Kidney tubule cell (primary cell): ENCODE measurements at places on chromosomes 7 and 10.

- no peak for DNase-seq
These were observed 2.5 kb downstream of the PODXL start for GRCh38 chr7:131553931-131554330.

DNA sequence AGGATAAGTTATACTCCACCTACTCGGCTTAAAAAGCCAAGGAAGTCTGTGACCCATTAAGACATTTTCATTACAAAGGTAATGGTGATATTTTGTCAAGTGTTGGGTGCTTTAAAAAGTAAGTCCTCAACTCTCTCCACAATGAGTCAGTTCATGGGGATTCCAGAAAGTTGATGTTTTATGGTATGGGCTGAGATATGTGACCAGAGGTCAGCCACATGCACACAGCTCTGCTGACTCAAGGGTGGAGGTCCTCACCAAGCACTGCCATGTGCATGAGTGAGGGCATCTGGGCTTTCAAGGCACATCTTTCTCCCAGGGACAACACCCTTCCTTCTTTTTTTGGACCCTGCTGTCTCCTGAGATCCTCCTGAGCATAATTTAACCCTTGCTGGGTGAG lies 292.9 kb downstream of the PTEN start:
- DNase-seq, result peak; percentile 83

GRCh38 chr7:45980181-45980905 lies 59.3 kb upstream of the IGFBP3 start:
- peak; percentile 64 for DNase-seq

GRCh38 chr10:115657161-115657860 lies 564.1 kb downstream of the ATRNL1 start:
- peak; percentile 1 for DNase-seq

DNA sequence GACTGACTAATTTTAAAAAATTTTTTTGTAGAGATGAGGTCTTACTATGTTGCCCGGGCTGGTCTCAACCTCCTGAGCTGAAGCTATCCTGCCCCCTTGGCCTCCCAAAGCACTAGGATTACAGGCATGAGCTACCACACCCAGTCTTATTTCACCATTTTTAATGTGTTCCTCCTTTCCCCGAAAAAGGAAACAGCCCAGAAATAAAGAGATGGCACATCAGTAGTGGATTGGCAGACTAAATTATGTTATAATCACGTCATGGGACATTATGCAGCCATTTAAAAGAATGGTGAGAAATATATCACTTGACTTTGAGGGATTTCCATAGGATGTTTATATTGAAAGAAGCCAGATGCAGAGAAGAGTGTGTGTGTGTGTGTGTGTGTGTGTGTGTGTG lies 40.5 kb downstream of the CAPZA2 start:
- no peak for DNase-seq

- DNase-seq, result peak; percentile 59
These were observed 7.4 kb downstream of the PITRM1 start for GRCh38 chr10:3165196-3165595.

DNA sequence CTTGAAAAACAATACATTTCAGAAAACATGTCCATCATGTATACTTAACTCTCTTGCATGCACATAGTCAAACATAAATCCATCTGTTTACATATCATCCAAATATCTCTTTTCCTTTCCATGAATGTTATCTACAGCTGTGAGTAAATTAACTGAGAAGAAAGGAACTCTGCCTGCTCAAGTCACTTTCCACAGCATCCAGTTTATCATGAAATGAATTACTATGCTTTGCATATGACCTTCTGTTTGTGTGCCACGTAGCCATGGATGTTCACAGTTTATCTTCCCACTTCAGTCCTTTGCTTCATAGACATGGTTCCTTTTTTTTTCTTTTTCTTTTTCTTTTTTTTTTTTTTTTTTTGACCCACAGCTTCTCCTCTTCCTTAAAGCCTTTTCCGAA lies 39.6 kb downstream of the BZW2 start:
- no peak for DNase-seq

GRCh38 chr10:100654782-100655325 lies 90.5 kb upstream of the PAX2 start:
- no peak for DNase-seq

- DNase-seq, result no peak
These were observed 264.7 kb upstream of the AKR1E2 start for GRCh38 chr10:4561296-4561695.

DNA sequence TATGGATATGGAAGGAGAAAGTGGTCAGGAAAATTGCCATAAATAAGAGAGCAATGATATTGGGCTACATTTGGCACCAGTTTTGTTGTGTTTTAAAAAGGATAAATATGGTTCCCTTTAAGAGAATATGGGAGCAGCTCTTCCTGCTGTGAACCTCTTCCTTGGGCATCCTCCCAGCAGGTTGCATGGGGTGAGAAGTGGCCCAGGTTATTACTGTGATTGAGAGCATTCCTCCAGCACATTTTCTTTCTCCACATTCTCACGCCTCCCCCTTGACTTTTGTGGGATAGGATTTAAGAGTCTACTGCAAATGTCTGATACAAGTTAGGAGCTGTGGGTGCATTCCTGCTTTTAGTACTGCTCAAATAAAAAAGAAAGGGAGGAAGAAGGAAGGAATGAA lies 214.8 kb downstream of the POU6F2 start:
- DNase-seq, result no peak
